Vagina (tissue), 2 donors: ENCODE measurements at places on chromosomes 7 and 10. TPM values are rescaled to one million over a fixed set of nuclear protein-coding genes. Genes with fewer than 3 reads are reported as not detected.
A peak's percentile ranks its signal among the peaks of the same experiment; 100 is the strongest.

Gene ASAH2
- 2.5 TPM for total RNA-seq

Gene NAT16
- total RNA-seq = not detected

Gene NEUROD6
- total RNA-seq = not detected

Gene GJD4
- not detected for total RNA-seq

Gene RSPH10B2
- 5.2 TPM for total RNA-seq

Gene HMX3
- total RNA-seq = not detected

Gene OR2A12
- not detected for total RNA-seq

Gene IDI2
- not detected for total RNA-seq

Gene LBX1
- not detected for total RNA-seq

DNA sequence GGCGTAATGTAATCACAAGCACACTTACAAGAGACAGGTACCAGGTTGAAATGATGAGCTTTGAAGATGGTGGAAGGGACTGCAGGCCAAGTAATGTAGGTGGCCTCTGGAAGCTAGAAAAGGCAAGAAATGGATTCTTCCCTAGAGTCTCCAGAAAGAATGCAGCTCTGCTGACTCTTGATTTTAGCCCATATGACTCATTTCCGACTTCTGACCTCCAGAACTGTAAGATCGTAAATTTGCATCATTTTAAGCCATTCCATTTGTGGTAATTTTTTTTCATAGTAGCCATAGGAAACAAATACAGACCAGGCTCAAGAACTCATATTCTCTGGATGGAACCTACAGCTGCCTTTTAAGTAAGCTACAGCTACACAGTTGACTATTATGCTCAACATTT is 315.5 kb downstream of the MAGI2 start:
- H3K27ac ChIP-seq = no peak overlapping the region
- no peaks in the 10 kb centered on the region for H3K36me3 ChIP-seq
- no peaks in the 10 kb centered on the region for H3K27me3 ChIP-seq
- H3K4me1 ChIP-seq = no peaks in the 10 kb centered on the region
- no peak overlapping the region for H3K4me3 ChIP-seq
- no peak for DNase-seq

GRCh38 chr10:8700689-8701088 is 646.2 kb downstream of the GATA3 start:
- DNase-seq = no peak
- no peak overlapping the region for H3K4me3 ChIP-seq
- no peaks in the 10 kb centered on the region for H3K27me3 ChIP-seq
- H3K27ac ChIP-seq = no peak overlapping the region
- no peaks in the 10 kb centered on the region for H3K36me3 ChIP-seq

DNA sequence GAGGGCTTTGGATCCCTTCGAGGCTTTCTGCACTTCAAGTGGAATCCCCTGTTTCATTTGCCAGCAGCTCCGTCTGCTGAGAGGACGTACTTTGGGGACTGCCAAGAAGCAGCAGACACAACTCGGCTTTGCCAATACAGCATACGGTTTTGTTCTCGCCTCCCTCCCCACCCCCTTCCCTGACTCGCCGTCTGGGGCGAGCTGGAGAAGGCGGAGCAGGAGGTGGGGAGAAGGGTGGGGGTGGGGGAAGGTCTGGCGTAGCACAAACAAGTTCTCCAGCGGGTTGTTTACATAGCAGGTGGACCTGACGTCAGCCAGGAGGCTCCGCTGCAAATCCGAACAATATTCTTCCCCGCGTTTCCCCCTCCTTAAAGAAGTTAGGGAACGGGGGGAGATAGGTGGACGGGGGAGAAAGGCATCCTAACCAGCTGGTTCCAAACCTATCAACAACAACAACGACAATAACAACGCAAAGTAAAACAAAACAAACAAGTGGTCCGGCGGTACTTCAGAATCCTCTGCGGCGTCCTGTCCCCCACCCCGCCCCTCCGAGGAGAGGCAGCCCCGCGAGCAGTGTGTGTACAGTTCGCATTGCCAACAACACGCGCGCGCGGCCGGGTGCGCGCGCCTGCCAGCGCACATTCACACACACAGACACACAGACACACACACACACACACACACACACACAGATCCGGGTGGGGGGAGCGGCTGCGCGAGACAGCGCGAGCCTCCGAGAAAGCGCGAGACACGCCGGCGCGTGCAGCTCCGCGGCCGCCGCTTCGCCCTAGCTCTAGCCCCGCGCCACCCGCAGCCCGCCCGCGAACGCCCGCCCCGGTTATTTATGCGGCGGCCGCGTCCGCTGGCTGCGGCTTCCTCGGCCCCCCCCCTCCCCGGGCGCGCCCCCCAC is 167.0 kb upstream of the PPP1R3A start:
- no peaks in the 10 kb centered on the region for H3K36me3 ChIP-seq
- no peaks in the 10 kb centered on the region for H3K27me3 ChIP-seq
- peak overlapping the region; percentile 96 for H3K27ac ChIP-seq
- peak overlapping the region; percentile 77 for H3K4me3 ChIP-seq
- no peak for DNase-seq

GRCh38 chr7:104967595-104967994 is 46.4 kb upstream of the KMT2E start:
- no peak overlapping the region for H3K4me3 ChIP-seq
- DNase-seq = no peak
- no peak overlapping the region for H3K27ac ChIP-seq
- no peaks in the 10 kb centered on the region for H3K27me3 ChIP-seq

DNA sequence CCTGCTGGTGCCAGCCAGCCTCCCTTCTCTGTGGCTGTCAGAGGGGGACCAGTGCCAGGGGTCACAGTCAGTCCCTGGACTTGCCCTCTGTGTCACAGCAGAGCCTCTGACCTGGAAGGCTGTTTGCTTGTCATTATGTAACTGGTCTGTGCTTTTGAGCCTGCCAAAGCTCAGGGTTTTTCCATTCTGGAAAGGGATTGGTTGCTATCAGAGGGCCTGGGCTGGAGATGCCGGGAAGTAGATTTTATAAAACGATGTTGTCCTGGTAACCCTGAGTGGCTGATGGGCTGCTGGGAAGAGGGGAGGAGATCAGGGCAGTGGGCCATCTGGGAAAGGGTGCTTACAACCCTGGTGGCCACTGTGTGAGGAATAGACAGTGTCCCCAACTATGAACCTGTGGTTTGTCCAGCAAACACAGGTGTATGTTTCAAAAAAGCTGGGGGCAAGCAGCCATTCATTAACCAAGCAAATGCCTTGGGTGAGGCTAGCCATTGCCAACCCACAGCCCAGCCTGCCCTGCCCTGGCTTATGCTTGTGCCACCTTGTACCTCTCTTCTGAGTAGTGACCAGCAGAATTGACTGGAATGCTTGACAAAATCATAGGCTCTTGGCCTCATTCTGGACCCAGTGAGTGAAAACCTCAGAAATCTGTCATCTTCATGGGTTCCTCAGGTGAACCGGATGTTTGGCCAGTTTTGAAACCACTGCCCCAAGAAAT is 21.6 kb downstream of the SFTPD start:
- peak; percentile 83 for DNase-seq
- no peaks in the 10 kb centered on the region for H3K27me3 ChIP-seq
- H3K36me3 ChIP-seq = no peaks in the 10 kb centered on the region
- peak overlapping the region; percentile 32 for H3K27ac ChIP-seq
- no peak overlapping the region for H3K4me3 ChIP-seq

- no peak overlapping the region for H3K4me3 ChIP-seq
- no peak for DNase-seq
- H3K4me1 ChIP-seq = no peaks in the 10 kb centered on the region
- no peaks in the 10 kb centered on the region for H3K36me3 ChIP-seq
- H3K27me3 ChIP-seq = no peaks in the 10 kb centered on the region
Measured at GRCh38 chr10:52621635-52622079, 150.9 kb downstream of the MBL2 start.

- H3K4me1 ChIP-seq = no peaks in the 10 kb centered on the region
- H3K36me3 ChIP-seq = no peaks in the 10 kb centered on the region
- no peak overlapping the region for H3K4me3 ChIP-seq
- H3K27me3 ChIP-seq = no peaks in the 10 kb centered on the region
Measured at GRCh38 chr7:124908259-124908658, 21.4 kb downstream of the POT1 start.

DNA sequence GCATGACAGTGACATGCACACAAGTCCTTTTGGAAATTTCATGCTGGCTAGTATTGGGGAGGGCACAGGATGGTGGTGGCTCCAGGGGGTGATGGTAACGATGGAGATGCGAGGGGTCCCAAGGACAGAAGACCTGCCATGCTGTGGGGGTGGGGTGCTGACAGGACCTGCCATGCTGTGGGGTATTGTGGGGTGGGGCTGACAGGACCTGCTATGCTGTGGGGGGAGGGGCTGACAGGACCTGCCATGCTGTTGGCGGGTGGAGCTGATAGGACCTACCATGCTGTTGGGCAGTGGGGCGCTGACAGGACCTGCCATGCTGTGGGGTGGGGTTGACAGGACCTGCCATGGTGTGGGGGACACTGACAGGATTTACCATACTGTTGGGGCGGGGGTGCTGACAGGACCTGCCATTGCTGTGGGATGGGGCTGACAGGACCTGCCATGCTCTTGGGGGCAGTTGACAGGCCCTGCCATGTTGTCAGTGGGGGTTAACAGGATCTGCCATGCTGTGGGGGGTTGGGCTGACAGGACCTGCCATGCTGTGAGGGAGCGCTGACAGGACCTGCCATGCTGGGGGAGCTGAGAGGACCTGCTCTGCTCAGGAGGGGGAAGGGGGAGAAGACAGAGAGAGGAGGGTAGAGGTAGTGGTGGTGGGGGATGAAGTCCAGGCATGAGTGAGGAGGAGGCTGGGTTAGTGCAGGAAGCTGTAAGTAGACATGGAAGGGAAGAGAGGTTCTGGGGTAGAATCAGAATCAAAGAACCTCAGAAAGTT is 36.2 kb upstream of the RET start:
- DNase-seq = peak; percentile 82
- no peaks in the 10 kb centered on the region for H3K27me3 ChIP-seq

DNA sequence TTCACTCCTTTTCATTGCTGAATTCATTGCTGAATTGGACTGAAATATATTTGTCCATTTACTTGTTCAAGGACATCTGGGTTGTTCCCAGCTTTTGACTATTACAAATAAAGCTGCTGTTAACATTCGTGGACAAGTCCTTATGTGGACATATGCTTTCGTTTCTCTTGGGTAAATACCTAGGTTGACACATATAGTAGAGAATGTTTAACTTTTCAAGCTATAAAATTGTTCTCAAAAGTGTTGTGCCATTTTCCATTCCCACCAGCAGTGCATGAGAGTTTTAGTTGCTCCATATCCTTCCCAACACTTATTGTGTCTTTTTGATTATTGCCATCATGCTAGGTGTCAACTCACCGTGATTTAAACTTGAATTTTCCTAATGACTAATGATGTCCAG is 17.5 kb upstream of the CPVL start:
- DNase-seq = no peak
- H3K36me3 ChIP-seq = no peaks in the 10 kb centered on the region
- no peak overlapping the region for H3K4me3 ChIP-seq
- H3K4me1 ChIP-seq = no peaks in the 10 kb centered on the region
- H3K27me3 ChIP-seq = no peaks in the 10 kb centered on the region
- no peak overlapping the region for H3K27ac ChIP-seq

- DNase-seq = no peak
- no peaks in the 10 kb centered on the region for H3K27me3 ChIP-seq
- no peaks in the 10 kb centered on the region for H3K36me3 ChIP-seq
- no peak overlapping the region for H3K27ac ChIP-seq
Measured at GRCh38 chr10:119391440-119392251, 150.9 kb downstream of the RGS10 start.

DNA sequence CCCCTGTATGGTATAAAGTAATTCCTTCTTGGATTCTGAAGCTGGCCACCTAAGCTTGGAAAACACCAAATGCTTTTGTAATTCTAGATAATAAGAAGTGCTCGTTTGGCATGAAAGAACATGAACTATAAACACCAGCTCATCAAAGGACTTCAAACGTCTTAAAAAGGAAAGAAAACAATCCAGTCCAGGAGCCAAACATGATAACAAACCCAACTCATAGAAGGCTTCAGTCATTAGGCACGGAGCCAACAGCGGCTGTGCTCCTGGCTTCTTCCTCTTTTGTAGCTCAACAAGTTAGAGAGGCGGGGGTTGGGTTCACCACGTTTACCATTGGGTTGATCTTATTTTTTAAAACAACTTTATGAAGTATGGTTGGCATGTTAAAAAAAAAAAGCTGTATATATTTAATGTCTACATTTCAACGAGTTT is 56.4 kb upstream of the ECHDC3 start:
- H3K27ac ChIP-seq = peak overlapping the region; percentile 60
- H3K4me3 ChIP-seq = peak overlapping the region; percentile 18
- H3K27me3 ChIP-seq = no peaks in the 10 kb centered on the region

GRCh38 chr7:46139079-46139478 is 218.0 kb upstream of the IGFBP3 start:
- no peaks in the 10 kb centered on the region for H3K27me3 ChIP-seq
- H3K4me3 ChIP-seq = no peak overlapping the region
- DNase-seq = no peak
- no peak overlapping the region for H3K27ac ChIP-seq
- no peaks in the 10 kb centered on the region for H3K36me3 ChIP-seq
- H3K4me1 ChIP-seq = no peaks in the 10 kb centered on the region

DNA sequence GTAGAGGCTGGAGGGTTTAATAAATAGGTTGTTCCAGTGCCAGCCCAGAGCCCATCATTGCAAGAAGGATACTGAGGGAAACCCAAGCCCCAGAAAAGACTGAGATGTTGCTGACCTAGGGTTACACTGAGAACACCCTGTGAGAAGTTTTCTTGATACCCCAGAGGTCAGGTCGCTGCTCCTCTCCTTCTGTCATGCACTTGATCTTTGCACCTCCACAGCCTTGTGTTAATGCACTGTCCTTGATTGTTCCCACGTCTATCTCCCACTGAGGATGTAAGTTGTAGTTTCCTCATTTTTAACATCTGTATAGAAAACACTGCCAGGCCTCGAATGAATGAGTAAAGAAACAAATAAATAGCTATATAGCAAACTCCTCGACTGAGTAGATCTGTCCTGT is 195.3 kb upstream of the AHR start:
- H3K4me1 ChIP-seq = no peaks in the 10 kb centered on the region
- no peak overlapping the region for H3K27ac ChIP-seq
- no peaks in the 10 kb centered on the region for H3K36me3 ChIP-seq
- no peak overlapping the region for H3K4me3 ChIP-seq

- H3K4me1 ChIP-seq = peaks cover 38% of the 10 kb centered on the region
- DNase-seq = no peak
- no peak overlapping the region for H3K4me3 ChIP-seq
- H3K27me3 ChIP-seq = no peaks in the 10 kb centered on the region
Measured at GRCh38 chr10:132637477-132638129, 100.0 kb downstream of the INPP5A start.

DNA sequence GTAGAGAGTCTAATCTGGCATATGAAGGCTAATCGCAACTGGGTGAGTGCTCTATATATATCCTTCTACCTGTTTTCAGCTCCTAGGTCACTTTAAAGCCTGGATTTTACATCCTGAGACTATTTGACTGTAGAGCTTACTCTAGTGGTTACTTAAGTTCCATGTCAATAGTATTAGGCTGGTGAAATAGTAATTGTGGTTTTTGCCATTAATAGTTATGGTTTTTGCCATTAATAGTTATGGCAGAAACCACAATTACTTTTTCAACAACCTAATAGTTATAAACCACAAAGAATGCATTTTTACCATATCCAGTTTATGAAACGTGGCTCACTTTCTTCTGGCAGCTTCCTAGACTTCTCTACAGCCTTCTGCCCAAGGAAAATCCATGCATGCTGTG is 263.1 kb upstream of the KIAA1217 start:
- no peaks in the 10 kb centered on the region for H3K27me3 ChIP-seq
- H3K27ac ChIP-seq = no peak overlapping the region
- H3K4me3 ChIP-seq = no peak overlapping the region
- DNase-seq = no peak
- H3K4me1 ChIP-seq = no peaks in the 10 kb centered on the region

GRCh38 chr7:48780862-48781261 is 143.5 kb upstream of the CDC14C start:
- no peak overlapping the region for H3K27ac ChIP-seq
- H3K4me1 ChIP-seq = no peaks in the 10 kb centered on the region
- DNase-seq = no peak
- no peaks in the 10 kb centered on the region for H3K27me3 ChIP-seq
- H3K4me3 ChIP-seq = no peak overlapping the region
- no peaks in the 10 kb centered on the region for H3K36me3 ChIP-seq
